ENCODE measurements at places on chromosomes 2 and 18. TPM values are rescaled to one million over a fixed set of nuclear protein-coding genes. Genes with fewer than 3 reads are reported as not detected.

Gene AMER3
- not detected for total RNA-seq

Gene ACTR2
- total RNA-seq, result 238 TPM

Gene GALNT14
- 1.3 TPM for total RNA-seq

Gene GPN1
- 76.6 TPM for total RNA-seq

Gene ESPNL
- total RNA-seq, result 0.35 TPM

Gene MEMO1
- 75.3 TPM for total RNA-seq

Gene MPP4
- total RNA-seq, result not detected

Gene GPR55
- total RNA-seq, result 1.5 TPM

Gene RAB1A
- total RNA-seq, result 78.5 TPM

Gene FZD7
- 0.20 TPM for total RNA-seq

Gene SGPP2
- total RNA-seq, result 7.2 TPM

Gene L3MBTL4
- 0.40 TPM for total RNA-seq

Gene OSR1
- not detected for total RNA-seq

Gene CXCR1
- not detected for total RNA-seq

Gene AKAIN1
- total RNA-seq, result not detected
